ENCODE measurements at places on chromosomes 3 and 15. TPM values are rescaled to one million over a fixed set of nuclear protein-coding genes. Genes with fewer than 3 reads are reported as not detected.

Gene LPP
- 102 TPM for total RNA-seq

Gene B3GALNT1
- not detected for total RNA-seq

- no peak for DNase-seq
Observed at GRCh38 chr3:65888980-65889706, 149.6 kb downstream of the MAGI1 start.

- DNase-seq = peak; percentile 72
Observed at GRCh38 chr3:13419505-13420044, 547 bp downstream of the NUP210 start.

DNA sequence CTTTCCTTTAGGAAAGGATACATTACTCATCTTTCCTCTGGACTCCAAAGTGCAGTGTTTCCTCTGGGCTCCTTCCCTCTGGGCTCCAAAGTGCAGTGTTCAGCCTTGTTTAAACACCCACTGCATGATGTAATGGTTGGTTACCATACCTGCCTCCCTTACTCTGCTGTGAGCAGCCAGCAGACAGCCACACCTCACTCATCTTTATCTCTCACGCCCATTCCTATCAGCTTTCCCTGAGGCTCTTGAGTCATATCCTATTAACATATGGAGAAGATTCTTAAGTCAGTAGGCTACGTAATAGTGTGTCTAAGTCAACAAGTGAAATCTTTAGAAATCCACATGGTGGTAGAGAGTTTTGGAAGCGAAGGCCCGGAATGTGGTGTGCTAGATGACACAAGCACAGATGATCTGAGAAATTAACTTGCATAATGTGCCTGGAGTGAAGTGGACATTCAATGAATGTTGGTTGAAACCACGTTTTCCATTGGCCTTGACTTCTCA lies 97.2 kb upstream of the CTNNB1 start:
- DNase-seq = no peak

DNA sequence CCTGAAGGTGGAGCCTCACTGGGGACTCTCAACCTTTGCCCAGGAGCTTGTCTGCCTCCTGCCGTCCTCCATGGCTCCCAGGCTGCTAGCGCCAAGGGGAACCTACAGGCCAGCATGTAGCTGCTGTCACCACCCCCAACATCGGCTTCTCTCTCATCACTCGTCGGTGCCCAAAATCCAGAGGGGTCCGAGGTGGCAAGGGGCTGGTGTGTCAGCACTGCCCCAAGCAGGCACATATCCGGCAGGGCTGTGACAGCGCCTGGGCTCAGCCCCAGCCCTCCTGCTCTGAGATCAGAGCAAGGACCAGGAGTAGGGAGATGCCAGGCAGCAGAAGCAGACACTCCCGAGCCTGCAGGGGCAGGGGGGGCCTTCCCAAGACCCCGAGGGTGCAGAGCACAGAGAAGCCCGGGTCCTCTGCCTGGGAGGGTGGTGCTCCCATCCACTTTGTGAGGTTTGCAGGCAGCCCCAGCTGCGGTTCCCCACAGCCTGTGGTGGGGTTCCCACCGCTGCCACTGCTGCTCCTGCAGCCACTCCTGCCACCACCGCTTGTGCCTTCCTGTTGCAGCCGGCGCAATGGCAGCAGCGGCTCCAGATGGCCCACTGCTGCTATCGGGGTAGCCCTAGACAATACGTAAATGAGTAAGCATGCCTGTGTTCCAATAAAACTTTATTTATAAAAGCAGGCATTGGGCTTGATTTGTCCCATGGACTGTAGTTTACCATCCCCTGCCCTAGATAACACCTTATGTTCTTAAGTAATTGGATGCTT lies 451.0 kb downstream of the EPHA6 start:
- DNase-seq = no peak

DNA sequence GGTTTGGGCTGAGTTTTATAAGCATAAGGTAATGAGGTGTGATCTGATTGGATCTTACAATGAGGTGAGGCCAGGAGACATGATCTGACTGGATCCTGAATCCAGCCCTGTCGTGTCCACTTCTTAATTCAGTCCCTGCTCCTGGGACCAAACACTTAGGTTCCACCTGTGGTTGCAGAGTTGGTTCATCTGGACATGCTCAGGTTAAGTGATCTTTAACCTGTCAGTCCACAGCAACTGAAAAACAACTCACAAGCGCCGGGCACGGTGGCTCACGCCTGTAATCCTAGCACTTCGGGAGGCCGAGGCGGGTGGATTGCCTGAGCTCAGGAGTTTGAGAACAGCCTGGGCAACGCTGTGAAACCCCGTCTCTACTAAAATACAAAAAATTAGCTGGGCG lies 679.3 kb upstream of the ALCAM start:
- no peak for DNase-seq

DNA sequence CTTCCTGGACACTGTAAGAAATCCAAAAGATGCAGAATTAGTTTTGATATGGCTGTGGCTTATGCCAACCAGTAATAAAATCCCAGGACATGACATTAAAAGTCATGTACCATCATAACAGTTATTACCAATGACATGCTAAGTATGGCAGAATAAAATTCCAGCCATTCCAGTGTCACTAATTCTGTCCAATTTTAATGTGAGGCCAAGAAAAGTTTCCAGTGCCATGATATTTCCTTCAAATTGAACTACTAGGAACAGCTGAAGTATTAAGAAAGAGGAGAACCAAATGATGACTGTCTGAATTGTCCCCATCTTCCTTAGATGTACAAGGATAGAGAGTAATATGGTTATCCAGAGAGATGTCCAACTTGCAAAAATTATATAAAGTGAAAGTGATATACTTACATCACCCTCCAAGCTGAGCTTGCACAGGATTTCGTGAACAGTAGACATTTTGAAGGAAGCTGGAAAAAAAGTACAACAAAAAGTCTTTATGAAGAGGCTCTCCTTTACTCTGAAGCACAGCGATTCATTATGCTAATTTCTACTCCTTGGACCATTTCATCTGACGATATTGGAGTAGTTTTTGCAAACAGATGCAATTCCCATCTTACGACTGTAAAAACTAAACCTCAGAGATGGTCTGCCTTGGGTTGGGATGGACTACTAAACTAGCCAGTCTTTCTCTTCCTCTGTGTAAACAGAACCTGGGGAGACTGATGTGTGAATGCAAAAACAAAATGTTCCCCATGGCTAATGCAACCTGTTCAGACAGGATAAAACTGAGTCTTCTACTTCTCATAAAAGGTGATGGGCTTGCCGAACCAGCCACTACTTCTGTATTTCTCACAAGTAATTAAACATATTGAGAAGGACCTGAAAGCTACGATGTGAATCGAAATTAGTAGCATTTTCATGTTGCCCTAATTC lies 11.9 kb downstream of the ANXA2 start:
- DNase-seq = no peak

DNA sequence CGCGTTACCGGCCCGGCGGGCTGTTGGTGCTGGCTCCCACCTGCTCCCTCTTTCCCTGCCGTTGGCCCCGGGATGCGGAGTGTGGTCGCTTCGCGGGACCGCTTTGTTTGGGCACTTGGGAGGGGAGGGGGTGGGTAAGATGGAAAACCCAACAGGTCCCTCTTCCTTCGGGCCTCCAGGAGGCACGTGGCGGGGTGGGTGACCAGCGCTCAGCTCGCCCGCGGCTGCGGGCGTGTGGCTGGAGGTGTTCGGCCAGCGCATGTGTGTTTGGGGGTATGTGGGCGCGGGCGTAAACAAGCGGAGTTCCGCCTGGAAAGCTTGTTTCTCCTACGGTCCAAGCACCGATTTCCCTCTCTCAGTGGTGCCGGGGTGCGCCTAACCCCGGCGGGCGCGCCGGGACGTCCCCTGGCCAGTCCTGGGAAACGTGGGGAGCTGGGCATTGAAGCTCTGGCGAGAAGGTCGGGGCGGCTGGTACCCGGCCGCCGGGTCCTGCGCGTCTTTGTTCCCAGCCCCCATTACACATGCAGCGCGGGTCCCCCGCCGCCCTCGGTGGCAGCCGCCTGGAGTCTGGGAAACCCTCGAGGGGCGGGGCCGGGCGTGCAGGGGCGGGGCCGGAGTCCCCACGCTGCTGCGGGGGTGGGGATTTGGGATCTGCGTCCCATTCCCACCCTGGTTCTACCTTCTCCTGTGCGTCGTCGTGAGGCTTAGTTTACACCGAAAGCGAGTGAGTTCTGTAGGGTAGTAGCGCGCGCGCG lies 1.4 kb downstream of the ACVR2B start:
- peak; percentile 56 for DNase-seq

DNA sequence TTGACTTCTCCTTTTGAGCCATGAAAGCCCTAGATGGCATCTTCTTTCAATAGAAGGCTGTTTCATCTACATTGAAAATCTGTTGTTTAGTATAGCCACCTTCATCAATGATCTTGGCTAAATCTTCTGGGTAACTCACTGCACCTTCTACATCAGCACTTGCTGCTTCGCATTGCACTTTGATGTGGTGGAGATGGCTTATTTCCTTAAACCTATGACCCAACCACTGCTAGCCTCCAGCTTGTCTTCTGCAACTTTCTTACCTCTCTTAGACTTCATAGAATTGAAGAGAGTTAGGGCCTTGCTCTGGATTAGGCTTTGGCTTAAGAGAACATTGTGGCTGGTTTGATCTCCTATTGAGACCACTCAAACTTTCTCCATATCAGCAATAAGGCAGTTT lies 189.8 kb downstream of the PLCL2 start:
- no peak for DNase-seq

DNA sequence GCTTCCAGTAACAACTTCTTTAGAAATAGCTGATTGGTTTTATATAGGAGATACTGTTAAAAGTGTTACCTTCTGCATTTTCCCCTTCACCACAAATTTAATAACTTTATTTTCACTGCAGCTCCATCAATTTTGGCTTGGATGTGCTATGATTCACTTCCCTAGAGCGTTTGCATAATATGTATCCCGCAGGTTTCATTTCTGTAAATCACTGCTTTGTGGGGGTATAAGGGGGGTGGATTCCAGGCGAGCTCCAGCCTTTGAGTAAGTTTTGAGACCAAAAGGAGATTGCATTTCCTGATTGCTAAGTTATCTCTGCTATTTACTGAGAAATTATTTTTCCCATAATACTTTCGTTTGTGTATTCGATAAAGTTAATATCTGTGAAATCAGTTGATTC lies 232.6 kb downstream of the TBL1XR1 start:
- DNase-seq = no peak

GRCh38 chr3:108897883-108898282 lies 55.8 kb downstream of the GUCA1C start:
- DNase-seq = no peak

GRCh38 chr15:47717036-47717612 lies at the start of gene SEMA6D:
TSS of gene SEMA6D (plus strand) at chr15:47717505. CDS start at chr15:47759799, 42,294 bp downstream.
- no peak for DNase-seq

- no peak for DNase-seq
Observed at GRCh38 chr15:99423186-99424130, 142.3 kb upstream of the MEF2A start.
